Stimulated activated memory B cell treated with anti-CD40 and anti-IgM and Interleukin-4, amounts not matched to agents 10 μg/mL and 1 μg/mL and 100 μg/mL, for 72 hours (primary cell): ENCODE measurements at places on chromosomes 2 and 18.

DNA sequence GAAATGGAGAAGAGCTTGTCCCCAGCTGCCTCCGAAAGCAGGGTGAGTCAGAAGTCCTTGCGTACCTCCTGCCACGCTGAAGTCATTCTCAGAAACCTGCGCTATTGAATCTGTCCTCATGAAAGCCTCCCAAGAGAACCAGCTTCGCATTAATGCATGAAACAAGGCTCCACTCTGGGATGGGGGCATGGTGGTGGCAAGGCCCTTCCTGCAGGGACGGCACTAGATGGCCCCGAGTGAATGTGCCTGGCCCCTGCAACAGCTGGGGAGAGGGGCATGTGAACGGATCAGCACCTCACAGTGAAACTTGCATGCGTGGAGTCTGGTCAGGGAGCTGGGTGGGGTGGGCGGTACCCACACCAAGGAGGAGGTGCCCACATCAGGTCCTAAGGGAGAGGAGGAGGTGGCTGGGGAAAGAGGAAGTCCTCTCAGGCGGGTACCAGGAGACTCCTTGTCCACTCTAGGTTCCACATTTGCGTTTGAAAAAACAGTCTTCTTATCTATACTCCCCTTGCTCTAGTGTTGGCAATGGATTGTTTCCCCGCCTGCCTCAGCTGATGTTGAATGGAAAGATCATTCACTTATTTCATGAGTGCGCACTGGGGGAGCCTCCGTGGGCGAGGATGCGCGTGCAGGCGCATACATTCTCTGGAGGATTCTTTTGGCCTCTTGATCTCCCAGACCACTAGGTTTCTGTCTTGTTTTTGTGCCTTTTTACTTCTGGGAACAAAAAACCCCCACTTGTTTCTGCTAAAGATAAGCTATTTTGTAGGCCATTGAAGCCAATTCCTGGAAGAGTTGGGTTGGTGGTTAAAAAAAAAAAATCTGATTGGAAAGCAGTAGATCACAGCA, 104.7 kb downstream of the KLHL29 start:
- peak; percentile 34 for ATAC-seq

DNA sequence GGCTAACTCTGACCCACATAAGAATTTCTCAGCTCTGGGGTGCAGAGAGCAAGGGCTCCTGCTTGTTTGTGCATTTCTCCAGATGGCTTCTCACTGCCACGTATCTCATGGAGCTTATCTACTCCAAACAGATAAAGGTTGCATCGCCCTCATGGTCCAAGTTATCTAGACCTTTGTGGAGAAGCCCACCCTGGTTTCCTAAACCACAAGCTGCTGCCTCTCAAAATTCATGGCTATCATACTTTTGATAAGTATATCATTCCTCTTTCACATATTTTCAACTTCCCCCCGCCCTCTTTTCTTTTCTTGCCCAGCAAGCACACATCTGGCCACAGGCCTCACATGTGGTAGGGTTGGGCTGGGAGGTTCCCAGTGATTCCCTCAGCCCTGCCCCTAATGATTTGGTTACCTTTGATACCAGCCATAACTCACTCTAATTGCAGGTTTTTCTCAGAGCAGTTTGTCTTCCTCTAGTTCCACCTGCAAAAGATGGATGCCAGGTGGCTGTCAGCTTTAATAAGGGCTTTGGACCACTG, 146.0 kb downstream of the RHBDD1 start:
- no peak for ATAC-seq

DNA sequence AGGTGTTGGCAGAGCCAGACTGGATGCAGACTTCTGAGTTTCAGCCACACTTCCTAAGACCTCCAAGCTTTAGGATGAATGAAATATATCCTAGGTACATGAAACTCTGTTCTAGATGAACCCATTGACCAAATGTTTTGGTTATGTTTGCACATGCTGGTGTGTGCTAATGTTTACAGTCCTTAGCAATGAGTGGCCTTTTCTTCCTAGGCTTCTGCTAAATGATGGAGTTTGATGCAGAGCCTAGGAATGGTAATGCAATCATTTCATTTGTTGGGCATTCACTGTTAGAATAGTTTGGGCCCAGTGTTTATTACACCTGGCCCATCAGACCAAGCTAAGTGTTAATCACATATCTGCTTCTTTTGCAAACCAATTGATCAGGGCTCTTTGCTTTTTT, 464.7 kb downstream of the MEIS1 start:
- no peak for ATAC-seq

DNA sequence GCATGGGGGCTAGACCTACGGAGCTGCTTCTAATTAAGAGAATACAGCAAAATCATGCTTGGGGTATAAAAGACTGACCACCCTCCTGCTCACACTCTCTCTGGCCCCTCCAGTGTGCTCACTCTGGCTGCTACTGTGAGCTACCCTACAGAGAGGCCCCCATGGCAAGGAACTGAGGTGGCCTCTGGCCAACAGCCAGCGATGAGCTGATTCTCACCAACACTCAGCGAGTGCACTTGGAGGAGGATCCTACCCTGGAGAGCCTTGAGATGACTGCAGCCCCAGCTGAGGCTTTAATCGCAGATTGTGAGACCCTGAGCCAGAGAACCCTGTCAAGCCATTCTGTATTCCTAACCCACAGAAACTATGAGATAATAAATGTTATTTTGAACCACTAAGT, 88.2 kb downstream of the GFPT1 start:
- ATAC-seq: no peak

- ATAC-seq: peak; percentile 90
These were observed 78.5 kb upstream of the STK17B start for GRCh38 chr2:196249860-196250259.

GRCh38 chr18:9477509-9477908, 2.2 kb downstream of the RALBP1 start:
- no peak for ATAC-seq

DNA sequence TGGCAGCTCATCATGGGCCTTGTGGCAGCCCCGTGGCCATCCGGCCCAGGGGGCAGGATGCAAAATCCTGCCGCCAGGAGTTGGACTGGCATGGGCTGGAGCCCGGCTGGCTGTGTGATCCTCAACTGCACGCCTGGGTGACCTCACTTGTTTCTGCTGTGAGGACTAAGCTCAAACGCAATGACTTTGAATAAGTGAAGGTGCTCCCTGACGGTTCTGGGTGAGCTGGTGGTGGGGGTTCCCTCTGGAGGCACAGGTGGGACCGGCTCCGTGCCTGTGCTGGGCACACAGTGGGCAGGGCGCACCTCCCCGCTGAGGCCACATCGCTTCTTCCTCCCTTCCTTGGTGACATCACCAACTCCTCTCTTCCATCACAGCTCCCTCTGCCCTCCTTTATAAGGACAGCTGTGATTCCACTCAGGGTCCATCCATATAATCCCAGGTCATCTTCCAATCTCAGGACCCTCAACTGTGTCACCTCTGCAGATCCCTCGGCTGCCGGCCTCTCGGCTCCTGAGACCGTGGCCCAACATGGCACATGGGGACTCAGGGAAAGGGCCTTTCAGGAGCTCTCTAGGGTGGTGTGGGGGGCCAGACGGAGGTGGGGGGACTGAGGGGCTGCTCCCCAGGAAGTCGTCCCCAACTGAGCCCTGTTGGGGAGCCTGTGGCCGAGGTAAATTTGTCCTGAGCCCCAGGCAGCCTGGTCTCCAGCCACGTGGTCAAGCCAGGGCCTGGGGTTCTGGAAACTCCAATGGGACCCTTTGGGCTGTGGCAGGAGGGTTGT, 75.5 kb upstream of the ODC1 start:
- ATAC-seq: no peak

- ATAC-seq: peak; percentile 87
These were observed 95.5 kb downstream of the THNSL2 start for GRCh38 chr2:88265352-88266303.

DNA sequence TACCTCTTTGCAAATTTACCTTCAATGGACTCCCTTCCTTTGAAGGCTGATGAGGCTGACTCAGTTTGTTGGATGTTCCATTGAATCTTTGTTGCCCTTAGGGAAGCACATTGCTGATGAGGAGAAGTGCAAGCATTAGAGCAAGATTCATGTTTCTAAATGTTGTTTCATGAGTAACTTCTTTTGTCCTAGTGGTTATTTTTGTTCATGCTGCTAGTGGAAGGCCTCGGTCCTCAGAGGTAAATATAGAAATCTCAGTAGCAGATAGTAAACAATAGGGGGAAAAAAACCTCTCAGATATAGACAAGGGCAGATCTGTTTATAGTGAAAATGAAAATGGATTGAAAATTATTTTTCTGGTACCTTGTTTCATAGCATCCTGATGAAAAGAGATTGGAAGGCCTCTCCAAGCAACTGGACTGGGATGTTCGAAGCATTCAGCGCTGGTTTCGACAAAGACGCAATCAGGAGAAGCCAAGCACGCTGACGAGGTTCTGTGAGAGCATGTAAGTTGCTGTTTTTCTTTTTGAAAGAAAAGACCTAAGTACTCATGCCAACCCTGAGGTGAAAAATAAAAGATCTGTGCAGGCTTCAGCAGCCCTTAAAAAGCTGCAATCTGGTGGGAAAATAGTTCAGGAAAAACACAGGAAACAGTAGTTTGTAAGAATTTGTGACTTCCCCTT, 104.9 kb downstream of the CERS6 start:
- no peak for ATAC-seq

- no peak for ATAC-seq
These were observed 34.1 kb upstream of the METAP1D start for GRCh38 chr2:171965661-171966060.

- ATAC-seq: no peak
These were observed 1679.0 kb downstream of the SUCLG1 start for GRCh38 chr2:82780050-82780449.

- ATAC-seq: no peak
These were observed 482.5 kb downstream of the NUP35 start for GRCh38 chr2:183606718-183607085.

DNA sequence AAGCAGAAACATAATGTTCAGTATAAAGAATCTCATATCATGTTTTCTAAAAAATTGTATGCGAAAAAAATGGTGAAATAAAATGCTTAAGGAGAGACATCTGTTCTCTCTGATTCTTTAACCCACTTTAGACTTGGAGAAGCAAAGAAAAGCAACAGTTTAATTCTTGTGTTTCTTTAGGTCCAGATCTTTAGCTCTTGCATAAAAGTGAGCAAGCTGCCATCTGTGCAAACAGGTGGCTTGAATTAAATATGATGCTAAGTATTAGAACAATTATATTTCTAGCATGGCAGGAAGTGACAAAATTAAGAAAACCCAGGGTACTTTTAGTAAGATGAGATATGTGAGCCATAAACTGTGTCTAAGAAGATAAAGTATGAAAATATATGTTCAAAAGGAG, 1038.3 kb downstream of the DPP10 start:
- no peak for ATAC-seq

GRCh38 chr18:1302861-1303260, 398.2 kb downstream of the ADCYAP1 start:
- ATAC-seq: no peak

DNA sequence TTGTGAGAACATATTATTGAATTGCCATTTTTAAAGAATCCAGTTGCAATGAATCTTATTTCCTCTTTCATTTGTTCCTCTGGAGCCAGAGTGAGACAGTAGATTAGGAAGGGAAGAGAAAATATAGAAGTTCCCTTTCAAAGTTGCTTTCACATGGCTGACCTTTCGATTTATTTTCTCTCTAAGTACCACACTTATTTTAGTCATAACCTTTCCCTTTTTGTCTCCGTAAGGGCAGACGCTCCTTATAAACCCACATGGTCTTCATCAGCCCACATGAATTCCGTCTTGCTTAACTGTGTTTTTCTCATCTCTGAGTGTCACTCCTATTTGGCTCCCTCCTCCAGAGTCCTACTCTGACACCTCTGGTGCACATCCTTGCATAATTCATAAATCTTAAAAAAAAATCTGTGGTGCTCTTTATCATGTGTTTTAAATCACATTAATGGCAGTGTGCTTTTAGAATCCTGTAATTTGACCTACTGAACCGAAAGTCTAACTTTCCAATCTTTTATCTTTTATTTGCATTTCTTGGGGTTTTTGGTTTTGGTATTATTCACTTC, 38.5 kb upstream of the ZNF396 start:
- ATAC-seq: peak; percentile 79

GRCh38 chr18:26134107-26134506, 438 bp downstream of the PSMA8 start:
- peak; percentile 45 for ATAC-seq

- ATAC-seq: no peak
These were observed 18.8 kb downstream of the TMEM185B start for GRCh38 chr2:120204417-120204816.

DNA sequence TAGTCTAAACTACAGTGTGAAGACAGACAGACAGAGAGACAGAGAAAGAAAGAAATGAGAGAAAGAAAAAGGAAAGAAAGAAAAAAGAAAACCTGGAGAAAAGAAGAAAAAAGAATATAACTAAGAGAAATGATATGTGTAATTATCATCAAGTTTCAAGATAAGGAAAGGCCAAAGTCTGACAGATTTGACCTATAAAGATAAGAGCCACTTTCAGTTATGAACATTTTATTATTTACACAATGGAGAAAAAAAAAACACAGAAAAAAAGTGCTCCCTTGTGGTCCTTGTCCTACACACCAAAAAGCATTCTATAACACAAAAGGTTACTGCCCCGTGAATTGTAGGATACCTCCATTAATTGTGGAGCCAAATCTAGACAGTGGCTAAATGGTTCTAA, 937.2 kb upstream of the DDX18 start:
- no peak for ATAC-seq

DNA sequence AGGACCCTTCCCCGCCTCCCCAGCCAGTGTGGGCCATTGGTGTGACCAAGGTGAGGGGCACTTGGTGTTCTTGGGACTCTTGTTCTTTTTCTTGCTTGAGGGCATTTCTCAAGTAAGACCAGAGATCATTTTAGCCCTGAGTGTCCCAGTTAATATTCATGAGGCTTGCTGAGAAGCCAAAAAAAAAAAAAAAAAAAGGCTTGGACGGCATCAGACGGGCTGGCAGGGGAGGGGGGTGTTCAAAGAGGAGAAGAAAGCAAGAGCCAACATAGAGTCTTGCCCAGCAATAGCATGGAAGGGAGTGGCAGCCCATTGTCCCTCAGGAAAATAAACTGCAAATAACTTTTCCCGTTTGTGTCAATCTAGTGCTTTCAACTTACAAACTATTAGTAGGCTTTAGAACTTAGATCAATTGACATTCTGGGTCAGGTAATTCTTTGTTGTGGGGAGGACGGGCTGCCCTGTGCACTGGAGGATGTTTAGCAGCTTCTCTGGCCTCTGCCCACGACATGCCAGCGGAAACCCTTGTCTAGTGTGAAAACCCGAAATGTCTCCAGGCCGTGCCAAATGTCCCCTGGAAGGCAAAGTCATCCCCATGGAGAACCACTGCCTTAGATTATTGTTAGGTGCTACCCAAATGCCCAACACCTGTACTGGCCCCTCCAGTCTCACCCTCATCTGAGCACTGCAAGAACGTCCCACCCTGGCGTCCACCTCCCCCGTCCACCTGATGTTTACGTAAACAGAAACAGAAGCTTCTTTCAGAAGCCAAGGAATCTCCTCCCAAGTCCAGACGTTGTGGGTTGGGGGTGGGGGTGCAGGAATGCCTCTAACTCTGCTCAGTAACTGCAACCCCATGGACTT, 163.4 kb downstream of the BCL2 start:
- ATAC-seq: no peak

DNA sequence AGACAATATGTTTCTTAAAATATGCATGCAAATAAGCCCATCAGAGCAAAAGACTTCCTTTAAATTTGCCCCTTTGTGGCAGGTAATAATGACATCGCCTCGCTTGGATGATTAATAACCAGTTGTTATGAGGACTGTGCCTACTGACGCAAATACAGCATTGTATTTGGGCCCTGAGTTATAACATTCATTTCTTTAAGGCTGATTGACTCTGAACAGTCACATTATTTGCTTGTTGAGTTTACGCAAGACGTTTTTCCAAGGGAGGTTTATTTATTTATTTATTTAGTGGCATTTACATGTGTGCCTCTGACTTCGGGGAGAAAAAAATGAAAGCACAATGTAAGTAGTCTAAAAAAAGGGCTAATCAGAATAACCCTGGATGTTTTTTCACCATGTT, 88.3 kb downstream of the SLC8A1 start:
- ATAC-seq: peak; percentile 21

GRCh38 chr2:181311837-181312236, 145.3 kb upstream of the ITGA4 start:
- peak; percentile 87 for ATAC-seq
